ENCODE measurements at places on chromosomes 7 and 10.

DNA sequence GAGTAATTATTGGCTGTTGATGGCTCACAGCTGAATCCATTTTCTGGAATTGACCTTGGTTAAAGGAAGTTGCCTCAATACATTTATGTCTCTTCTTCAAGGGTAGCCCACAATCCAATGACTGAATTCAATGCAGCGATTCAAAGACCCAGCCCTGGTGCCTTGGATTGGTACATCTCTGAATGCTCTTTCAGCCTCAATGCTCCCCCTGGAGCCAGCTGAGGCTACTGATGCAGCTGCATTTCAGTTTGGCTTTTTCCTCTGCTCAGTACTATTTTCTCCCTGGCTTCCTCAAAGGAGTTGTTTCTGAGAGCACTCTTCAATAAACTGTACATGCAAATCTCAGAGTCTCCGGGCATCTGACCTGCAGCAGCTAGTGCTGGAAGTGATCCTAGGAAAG is 633 bp upstream of the EBLN1 start:
- no peak for DNase-seq

GRCh38 chr7:1713502-1714484 is 43.7 kb downstream of the ELFN1 start:
- DNase-seq, result no peak

DNA sequence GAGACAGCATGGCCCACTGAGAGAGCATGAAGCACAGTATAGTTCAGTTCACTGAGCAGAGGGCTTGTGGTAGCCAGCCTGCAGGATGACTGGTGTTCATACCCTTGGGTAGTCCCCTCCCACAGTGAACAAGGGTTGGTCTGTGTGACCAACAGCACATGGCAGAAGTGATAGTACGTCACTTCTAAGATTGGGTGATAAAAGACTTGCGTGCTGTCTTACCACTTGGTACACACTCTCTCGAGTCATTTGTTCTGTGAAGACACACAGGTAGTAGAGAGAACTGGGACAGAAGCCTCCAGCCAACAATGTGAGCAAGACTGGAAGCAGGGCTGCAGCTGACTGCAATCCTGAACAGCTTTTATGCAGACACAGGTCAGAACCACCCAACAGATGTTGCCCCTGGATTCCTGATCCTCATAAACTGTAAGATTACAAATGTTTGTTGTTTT is 14.6 kb downstream of the EPC1 start:
- DNase-seq, result no peak

- no peak for DNase-seq
Observed at GRCh38 chr7:143455491-143455890, 12.2 kb downstream of the TAS2R60 start.

DNA sequence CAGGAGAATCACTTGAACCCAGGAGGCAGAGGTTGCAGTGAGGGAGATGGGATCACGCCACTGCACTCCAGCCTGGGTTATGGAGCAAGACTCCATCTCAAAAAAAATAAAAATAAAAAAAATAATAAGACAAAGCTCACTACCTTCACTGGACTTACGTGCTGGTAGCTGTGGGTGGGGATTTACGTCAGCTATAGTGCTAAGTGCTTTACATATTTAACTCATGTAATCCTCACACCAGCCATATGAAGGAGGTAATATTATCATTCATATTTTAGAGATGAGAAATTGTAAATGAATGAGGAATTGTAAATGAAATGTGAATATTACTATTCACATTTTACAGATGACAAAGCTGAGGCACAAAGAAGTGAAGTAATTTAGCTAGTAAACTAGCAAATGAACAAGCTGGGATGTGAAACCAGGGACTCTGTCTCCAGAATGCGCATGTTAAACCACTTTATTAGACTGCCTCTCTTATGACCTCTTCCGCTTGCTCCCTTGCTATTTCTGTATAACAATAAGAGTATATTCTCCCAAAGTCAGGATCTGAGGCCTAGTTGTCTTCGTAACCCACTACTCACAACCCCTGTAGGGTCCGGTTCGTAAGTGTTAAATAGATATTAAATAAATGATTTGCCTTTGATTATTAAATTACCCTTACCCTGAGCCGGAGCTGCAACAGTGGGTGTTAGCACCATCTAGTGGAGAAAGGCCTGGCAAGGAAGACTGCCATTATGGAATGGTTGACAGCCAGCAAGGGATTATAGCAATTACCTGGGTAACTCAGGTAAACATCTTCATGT is 70.2 kb downstream of the HTR7 start:
- DNase-seq, result no peak

- no peak for DNase-seq
Observed at GRCh38 chr7:33773053-33773452, 132.3 kb upstream of the BMPER start.

- no peak for DNase-seq
Observed at GRCh38 chr7:2924866-2925840, 81.0 kb upstream of the GNA12 start.

GRCh38 chr7:4265066-4265465 is 417.0 kb upstream of the FOXK1 start:
- DNase-seq, result no peak

GRCh38 chr7:76296743-76297740 is 5.4 kb upstream of the HSPB1 start:
- DNase-seq, result no peak

GRCh38 chr7:128131731-128132130 is 100.5 kb upstream of the LRRC4 start:
- no peak for DNase-seq

DNA sequence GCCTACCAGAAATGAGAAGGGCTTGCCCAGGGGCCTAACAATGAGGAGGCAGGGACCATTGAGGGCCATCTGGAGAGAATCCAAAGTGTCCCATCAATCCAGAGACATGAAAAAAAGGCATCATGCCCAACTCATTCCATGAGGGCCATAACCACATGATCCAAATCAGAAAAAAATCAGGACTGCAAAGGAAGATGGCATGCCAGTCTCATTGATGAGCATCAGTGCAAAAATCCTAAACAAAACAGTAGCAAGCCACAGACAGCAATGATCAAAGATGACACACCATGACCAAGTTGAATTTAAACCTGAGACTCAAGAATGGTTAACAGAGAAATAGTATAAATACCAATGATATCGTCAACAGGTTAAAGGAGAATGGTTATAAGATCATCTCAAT is 7.0 kb upstream of the CYP3A4 start:
- DNase-seq, result no peak

- no peak for DNase-seq
Observed at GRCh38 chr7:102943423-102944169, 30.8 kb downstream of the LRRC17 start.

DNA sequence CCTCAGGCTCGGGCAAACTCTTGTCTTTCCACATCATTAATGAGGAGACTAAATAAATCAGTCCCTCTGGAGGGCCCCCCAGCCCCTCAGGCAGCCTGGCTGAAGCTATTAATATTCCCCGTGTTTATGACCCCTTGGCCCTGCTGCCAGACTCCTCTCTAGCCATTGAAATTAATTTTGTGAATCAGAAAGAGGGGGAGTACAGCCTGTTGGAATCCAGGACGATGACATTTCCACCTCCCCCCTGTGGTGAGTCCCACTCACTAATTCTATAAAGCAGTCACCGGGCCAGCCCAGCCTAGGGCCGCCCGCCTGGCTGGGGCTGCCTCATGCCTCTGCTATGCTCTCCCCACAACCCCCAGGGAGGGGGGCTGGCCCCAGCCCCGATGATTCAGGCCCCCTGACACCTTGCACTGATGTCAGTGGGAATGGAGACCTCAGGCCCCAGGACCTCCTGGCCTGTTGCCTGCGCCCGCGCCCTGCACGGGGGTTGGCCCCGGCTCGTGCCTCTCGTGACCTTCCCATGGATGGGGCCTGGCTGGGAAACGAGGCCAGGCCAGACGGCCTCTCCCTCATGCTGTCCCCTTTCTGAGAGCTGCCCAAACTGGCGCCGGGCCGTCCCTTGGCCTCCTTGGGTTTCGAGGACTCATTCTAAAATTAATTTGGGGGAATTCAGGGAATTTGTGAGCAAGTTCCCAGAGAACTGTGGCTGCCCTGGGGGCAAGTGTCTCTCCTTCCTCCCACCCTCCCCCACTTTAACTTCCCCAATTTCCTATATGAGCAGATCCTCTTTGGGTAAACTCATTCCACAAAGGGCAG is 34.0 kb downstream of the TMEM270 start:
- DNase-seq, result no peak

DNA sequence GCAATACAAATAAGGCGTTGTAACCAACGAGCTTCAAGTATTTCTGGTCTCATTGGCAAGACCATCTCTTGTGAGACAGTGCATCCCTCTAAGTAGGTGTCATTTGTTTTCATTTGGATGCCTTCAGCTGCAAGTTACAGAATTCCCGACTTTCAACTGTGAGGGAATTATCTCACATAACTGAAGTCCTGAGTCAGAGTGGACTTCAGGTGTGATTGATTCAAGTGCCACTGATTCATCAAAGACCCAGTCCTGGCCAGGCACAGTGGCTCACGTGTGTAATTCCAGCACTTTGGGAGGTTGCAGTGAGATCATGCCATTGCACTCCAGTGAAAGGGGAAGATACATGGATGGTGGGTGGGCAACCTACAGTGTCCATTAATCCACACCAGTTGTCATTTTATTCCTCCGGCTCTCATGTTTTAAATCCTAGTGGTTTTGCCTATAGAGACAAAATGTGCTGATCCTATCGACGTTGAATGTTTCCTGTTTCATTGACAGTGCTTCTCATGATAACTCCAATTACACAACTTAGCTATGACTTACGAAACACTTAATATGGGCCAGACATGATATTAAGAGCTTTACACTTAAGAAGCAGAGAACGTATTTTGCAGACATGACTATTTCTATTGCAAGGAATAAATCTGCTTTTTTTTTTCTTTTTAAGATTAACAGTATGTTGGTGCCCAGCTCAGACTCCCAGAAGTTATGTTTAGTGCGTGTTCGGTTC is 268.0 kb downstream of the FRMD4A start:
- no peak for DNase-seq

GRCh38 chr10:49281461-49281860 is 17.5 kb upstream of the C10orf71 start:
- no peak for DNase-seq

- no peak for DNase-seq
Observed at GRCh38 chr10:65346466-65346865, 1579.4 kb upstream of the LRRTM3 start.

GRCh38 chr7:66114743-66115649 is at the start of gene CRCP:
Gene CRCP (plus strand): TSS chr7:66114847. CDS start chr7:66114963, 116 bp downstream.
- DNase-seq, result peak; percentile 72

- DNase-seq, result no peak
Observed at GRCh38 chr7:127251465-127252376, 1.0 kb downstream of the GRM8 start.

DNA sequence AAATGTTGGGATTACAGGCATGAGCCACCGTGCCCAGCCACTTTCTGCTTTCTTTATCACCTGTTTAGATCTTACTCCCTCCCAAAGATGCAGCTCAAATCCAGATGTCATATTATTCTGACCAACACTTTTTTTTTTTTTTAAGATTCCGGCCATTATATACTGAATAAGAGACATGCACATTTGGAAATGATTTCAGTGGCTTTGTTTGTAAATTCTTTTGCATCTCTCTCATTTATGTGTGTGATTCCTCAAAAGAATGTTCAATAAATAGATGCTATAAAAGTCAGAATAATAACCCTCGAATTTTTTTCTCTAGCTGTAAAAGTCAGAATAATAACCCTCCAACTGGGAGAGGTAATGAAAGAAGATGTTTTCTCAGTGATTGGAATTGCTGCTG is 25.4 kb downstream of the HECW1 start:
- DNase-seq, result no peak

DNA sequence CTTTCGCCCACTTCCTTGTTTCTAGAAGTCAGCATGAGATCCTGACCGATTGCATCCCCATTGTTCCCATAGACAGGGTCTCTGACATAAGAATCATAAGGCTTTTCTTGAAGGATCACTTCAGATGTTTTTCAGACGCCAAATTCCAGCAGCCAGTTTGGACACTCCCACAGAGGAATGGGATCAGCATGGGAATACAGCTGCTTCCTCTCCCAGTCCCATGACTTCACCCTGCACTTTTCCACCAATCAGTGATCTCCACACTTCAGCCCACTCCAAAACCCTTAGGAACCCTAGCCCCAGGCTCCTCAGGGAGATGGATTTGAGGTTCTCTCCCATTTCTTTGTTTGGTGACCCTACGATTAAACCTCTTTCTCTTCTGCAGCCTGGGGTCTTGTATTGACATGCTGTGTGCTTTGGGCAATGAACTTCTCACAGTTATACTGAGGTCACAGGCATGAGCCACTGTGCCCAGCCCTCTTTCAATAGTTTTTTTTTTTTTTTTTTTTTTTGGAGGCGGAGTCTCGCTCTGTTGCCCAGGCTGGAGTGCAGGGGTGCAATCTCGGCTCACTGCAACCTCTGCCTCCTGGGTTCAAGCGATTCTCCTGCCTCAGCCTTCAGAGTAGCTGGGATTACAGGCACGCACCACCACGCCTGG is 52.8 kb upstream of the CHST3 start:
- DNase-seq, result no peak

- DNase-seq, result peak; percentile 79
Observed at GRCh38 chr10:21995557-21995956, 8.0 kb downstream of the DNAJC1 start.

DNA sequence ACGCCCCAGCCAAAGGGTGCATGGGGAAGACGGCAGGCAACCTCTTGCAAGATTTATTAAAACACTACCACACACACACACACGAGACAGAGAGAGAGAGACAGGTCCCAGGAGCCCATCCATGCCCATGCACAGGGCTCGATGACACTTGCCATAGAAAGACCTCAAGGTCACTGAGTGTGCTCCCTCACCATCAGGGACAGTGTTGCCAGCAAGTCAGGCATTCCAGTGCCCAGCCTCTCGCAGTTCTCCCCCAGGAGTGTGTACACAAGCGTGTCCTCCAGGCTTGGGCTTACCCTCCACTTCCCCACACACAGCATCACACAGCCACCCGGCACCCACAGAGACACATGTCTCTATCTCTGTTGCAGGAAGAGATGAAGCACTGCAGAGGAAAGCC is 46.8 kb upstream of the SLF2 start:
- DNase-seq, result no peak

DNA sequence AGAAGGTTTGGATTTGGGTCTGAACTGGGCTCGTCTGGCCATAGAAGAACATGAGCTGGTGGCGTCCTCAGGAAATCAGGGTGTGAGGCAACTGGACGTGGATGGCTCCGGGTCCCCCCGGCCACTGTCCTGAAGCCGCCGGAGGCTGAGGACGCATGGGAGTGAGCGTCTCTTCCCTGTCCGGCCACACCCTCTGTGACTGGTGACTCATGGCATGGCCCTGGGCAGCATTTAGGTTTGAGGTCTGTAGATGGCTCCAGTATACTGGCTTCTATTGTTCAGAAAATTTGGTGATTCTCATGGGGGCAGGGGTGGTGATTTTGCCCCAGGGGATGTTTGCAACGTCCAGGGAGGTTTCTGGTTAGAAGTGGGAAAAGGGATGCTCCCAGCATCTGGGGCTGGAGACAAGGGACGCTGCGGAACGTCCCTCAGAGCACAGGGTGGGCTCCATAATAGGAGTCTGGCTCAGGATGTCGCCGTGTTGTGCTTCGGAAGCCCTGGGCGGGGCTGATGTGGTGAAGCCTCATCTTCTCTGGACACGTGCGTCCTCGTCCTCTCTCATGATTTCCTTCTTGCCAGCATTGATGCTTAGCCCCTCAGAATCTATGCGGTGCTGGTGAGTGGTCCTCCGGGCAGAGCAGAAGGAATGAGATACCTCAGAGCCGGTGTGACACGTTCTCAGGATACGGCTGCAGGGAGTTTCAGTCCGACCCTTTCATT is 49.9 kb downstream of the PITRM1 start:
- no peak for DNase-seq

Measured in GF-D8 (cell line).